ENCODE measurements at places on chromosomes 5 and 9.

GRCh38 chr9:125483697-125484096 is 222.1 kb downstream of the GAPVD1 start:
- no peak for DNase-seq

DNA sequence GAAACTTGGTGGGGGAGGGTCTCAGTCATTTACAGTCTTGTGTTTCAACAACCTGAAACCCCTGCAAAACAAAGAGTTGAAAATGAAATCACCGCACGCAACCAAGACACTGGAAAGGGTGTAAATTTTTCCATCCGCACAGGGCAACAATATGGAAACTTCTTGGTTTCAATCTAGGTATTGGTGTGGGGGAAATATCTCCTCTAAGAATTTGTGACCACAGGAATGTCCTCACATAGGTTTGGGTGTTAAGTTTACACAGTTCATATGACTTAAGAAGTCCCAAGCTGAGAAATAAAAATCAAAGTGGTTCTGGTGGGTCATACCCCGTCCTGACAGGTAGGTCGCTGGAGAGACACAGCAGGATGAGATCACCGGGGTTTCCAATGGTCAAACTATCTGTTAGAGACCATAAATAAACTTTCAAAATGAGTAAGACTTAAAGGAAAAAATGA is 51.9 kb upstream of the PIP5K1B start:
- DNase-seq: peak; percentile 18

DNA sequence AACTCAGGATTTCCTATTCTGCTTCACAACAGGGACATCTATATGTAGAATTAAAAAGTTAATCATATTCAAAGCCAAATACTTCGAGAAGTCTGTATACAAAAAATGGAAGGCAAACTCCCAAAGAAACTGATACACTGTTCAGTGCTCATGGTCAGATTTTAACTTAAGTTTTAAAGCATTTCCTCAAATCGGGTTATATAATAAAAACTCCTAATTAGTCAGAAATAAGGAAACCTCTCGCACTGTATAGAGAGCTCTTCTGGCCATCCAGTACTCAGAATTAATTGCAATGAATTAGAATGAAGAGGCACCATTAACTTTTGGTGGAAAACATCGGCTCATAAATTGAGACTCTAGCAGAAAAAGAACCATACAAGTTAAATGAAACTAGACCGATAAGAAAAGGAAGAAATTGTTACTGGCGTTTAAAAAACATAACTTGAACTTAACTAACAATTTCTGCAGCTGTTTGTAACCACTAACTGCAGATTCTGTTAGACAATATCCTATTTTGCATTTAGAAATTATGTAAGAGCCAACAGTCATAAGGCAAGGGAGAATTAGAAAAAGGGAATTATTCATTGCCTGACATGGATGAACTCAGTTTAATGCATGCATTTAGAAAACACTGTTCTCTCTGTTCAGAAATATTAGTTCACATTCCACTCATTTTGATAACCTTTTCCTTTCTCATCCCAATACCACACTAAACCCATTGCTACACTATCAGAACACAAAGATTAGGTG is 96.6 kb downstream of the FNBP1 start:
- DNase-seq: no peak

- DNase-seq: no peak
These were observed 20.2 kb downstream of the OCLN start for GRCh38 chr5:69512740-69513260.

- DNase-seq: no peak
These were observed 428 bp downstream of the EFNA5 start for GRCh38 chr5:107670087-107670931.

GRCh38 chr5:30605693-30606268 is 587.7 kb upstream of the CDH6 start:
- DNase-seq: no peak

DNA sequence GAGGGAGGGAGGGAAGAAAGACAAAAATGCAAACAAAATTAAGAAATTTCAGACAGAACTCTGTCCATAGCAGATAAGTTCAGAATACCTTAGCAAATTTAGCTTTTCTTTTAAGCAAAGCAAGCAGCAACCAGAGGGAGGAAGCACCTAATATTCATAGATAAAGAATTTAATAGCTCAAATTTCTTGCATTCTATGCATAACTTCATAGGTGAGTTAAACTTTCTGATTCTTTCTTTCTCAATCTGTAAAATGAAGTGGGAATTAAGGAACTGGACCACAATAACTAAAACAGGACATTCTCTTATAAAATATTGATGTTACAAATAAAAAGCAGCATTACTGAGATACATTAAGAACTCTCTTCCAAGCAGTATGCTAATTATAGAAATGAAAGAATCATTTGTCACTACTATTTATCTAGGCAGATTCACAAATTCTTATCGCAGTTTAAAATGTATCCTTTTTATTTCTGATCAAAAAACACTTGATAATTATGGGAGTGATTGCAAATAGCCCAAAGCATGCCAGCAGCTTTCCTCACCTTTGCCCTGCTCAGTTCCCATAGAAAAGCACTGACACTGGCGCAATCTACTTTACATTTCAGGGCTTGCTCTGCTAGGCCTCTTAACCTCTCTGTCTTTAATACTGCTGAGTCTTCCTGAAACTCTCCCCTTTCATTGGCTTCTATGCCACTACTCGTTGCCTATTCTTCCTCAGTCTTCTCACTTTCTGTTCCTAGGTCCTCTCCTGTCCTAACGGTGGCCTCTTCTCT is 341.8 kb downstream of the PIK3R1 start:
- DNase-seq: no peak

- DNase-seq: no peak
These were observed 1.6 kb downstream of the ZNF462 start for GRCh38 chr9:106864373-106865143.

DNA sequence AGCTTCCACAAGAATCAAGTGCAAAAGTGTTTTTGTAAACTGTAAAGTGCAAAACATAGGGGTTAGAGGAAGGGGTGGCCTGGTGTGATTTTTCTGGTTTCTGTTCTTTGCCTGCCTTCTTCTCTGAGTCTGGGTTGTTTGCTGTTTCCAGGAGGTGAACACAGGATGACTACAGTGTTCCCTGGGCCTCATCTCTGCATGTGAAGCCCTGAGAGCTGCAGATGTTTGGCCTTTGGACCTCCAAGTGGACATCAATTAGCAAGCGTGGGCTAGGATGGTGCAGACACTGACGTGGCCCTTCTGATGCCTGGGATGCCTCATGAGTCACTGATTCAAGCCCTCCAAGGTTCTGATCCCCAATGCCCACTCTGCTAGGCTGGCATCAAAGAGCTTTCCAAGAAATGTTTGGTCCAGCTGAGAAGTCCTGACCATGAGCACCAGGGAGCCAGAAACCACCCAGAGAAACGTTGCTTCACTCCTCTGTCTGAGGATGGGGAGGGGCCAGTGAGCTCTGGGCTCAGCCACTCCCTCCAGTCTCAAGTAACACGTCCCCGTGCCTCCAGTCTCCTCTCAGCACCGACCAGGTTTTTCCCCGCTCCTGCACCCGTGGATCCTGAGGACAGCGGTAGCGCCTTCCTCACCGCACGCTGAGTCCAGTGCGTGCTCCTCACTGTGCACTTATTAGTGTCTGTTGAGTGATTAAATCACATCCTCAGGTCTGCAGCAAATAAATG is 7.6 kb downstream of the IL9 start:
- no peak for DNase-seq

DNA sequence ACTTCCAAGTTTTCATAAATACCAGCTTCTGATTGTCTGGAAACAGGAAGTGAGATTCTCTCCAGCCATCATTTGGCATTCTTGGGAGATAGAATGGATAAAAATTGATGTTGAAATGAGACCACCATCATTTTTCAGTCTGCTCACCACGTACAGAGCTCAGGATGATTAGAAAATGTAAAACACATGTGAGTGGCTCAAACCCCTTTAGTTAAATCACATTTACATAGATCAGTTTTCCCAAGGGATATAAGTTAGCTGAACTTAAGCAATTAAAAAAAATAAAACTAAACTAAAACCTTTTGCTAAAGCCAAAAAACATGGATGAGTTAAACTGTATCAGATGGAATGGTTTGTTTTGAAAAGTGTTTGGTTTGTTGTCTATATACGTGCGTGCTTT is 37.1 kb upstream of the GDNF start:
- no peak for DNase-seq

DNA sequence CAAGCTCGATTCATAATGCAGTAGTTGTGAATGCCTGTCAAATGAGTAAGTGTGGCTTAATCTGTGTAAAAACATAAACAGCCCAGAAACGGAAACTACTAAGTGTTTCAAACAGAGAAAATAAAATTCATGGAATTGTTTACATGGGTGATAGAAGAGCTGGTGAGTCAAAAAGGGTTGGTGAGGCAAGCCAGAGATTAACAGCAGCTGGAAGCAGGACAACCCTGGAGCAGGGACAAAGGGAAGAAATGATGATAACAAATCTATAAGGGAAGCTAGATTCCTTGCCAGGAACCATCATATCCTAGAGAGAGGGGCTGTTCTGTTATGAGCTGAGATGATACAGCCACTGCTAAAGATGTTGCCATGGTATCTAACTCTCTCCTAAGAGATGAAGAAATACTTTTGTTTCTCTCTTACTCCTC is 18.0 kb upstream of the PRR16 start:
- DNase-seq: no peak

GRCh38 chr5:84364043-84364442 is 20.6 kb downstream of the EDIL3 start:
- no peak for DNase-seq

GRCh38 chr9:703392-703791 is 138.1 kb upstream of the DMRT1 start:
- no peak for DNase-seq

DNA sequence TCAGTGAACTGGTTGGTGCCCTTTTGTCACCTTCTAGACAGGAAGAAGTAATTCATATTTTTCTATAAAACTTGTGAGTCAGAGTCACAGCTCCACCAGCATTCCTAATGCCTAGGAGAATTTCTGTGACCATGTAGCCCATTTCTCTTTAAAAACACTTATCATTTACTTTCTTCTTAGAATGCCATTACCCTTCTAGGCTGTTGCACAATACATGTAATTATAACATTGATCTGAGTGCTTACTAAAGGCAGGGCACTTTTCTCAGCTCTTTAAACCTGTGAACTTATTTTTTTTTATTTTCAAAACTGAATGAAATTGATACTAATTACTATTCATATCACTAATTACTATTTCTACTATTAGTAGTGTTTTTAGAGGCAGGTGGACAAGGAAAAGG is 373.7 kb downstream of the TLE4 start:
- no peak for DNase-seq

DNA sequence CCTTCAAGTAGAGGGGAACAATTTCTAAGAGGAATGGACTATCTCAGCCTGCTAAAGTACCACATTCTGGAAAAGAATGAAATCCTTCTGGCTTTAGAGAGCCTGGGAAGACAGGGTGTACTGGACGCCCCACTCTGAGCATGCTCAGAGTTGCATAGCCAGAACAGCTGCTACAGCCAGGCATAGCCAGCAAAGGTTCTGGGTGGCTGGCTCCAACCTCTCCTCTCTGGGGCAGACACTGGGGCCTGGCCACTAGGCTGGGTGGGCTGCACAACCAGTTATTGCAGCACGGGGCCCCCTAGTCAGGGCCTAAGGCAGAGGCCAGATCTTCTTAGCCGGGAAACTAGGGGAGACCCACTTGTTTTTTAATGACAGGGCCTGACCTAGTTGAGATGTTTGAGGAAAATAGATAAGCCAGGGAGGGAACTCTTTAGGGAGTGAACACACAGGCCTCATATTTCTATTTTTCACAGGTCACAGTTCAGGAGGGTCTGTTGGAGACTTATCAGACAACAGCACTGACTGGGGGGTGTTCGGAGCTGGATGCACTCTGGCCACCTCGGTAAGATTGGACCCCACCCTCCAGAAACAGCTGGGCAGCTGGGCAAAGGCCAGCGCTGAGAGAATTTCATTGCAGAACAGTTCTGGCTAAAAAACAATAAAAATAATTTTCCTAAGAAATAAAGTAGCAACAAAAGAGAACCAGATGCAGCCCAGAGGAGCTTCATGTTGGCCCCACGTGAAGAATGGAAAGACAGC is 142.9 kb downstream of the LPAR1 start:
- DNase-seq: no peak

- DNase-seq: no peak
These were observed 3.6 kb upstream of the PAX5 start for GRCh38 chr9:37037503-37038301.

All from stimulated activated CD4-positive, alpha-beta T cell treated with anti-CD3 and anti-CD28 coated beads, Interleukin-15, amount 100 ng/mL, for 48 hours (primary cell).